ENCODE measurements at places on chromosomes 1 and 21.

- no peak for DNase-seq
Observed at GRCh38 chr21:36156815-36157670, at the start of gene DOP1B. TSS of gene DOP1B (plus strand) at chr21:36156824. CDS start at chr21:36164734, 7,910 bp downstream.

DNA sequence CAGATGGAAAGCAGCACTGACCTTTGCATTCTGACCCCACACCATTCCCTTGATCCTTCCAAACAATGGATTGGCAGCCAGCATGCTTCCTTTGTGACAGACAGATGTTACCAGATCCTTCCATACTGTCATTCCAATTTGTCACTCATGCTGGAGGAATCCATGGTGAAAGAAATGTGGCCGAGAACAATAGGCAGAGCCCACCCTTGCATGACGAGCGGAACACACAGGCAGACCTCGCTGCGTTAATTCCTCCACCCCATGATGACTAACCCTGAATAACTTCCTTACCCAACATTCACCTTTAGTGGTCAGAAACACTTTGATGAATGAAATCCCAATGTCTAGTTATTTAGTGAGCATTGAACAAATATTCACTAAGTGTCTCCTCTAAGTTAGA, 45.1 kb downstream of the PDPN start:
- DNase-seq = no peak

- DNase-seq = no peak
Observed at GRCh38 chr21:17089091-17089491, 423.8 kb upstream of the CXADR start.

DNA sequence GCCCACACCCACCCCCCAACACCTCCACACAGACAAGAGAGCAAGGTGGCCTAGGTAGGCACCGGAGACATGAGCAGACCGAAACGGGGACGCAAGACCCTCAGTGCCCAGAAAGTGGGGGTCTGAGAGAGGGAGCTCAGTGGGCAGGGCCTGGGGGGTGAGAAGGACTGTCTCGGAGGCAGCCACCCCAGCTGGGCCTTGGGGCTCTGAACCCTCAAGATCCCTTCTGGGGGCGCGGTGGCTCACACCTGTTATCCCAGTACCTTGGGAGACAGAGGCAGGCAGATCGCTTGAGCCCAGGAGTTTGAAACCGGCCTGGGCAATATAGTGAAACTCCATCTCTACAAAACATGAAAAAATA, 9.1 kb upstream of the GNB1 start:
- DNase-seq = no peak

DNA sequence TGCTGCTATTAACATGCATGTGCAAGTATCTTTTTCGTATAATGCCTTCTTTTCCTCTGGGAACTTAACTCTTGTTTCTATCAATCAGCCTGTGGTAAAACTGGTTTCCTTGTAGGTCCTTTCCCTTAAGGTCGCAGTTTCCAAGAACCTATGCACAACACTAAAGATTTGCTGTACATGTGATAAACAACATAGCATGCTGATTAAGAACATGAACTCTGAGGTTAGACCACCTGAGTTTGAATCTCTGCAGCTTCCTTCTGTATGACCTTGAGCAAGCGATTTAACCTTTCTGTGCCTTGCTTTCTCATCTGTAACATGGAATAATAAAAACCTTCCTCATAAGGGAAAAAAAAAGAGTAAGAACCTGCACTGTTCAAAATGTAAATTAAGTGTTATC, 186.4 kb downstream of the RYR2 start:
- no peak for DNase-seq

GRCh38 chr1:178137238-178137637, 43.3 kb downstream of the RASAL2 start:
- no peak for DNase-seq

DNA sequence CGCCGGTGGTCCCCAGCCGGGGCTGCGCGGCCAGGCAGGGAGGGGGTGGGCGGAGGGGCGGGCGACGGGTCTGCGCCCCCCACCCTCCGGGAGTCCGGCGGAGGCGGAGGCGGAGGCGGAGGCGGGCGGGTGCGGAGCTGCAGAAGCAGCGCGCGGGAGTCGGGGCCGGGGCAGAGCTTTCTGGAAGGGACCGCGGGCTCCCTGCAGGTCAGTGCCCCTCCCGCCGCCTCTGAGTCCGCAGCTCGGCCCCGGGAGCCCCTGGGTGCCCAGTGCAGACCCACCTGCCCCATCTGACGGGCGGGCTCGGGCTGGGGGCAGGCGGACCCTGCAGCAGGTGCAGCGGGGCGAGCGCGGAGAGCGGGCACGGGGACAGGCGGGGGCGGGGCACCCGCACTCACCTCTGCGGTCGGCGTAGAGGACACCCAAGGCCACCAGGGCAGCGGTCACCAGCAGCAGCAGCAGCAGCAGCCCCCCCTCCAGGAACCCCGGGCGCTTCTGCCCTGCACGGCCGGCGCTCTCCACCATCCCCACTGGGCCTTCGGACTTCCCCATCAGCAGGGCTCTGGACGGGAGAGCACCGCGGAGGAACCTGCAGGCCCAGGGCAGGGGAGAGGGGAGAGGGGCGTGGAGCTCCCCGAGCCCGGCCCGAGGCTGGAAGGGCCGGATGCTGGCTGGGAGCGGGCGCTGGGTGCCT, 3.7 kb downstream of the MMEL1 start:
- no peak for DNase-seq

GRCh38 chr1:222167896-222168295, 380.0 kb downstream of the HHIPL2 start:
- no peak for DNase-seq

GRCh38 chr1:181392613-181393220, 90.6 kb upstream of the CACNA1E start:
- no peak for DNase-seq

DNA sequence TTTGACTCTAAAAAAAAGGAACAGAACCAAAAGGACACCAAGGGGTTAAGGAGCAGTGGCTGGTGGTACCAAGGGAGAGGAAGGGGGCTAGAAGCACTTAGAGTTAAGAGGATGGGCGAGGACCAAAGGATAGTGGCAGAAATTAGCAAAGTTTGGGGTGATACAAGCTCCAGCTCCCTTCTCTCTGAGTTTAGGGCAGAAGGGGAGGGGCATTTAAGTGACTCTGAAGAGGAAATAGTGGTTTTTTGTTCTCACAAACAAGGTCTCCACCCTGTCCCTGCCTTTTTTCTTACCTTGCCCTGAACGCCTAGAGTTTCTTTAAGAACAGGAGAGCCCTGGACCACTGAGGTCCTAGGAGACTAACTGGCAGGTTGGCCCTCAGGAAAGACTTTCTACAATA, 3.3 kb downstream of the CDC42SE1 start:
- DNase-seq = no peak

GRCh38 chr1:152582647-152583046, 2.3 kb upstream of the LCE3D start:
- DNase-seq = no peak

DNA sequence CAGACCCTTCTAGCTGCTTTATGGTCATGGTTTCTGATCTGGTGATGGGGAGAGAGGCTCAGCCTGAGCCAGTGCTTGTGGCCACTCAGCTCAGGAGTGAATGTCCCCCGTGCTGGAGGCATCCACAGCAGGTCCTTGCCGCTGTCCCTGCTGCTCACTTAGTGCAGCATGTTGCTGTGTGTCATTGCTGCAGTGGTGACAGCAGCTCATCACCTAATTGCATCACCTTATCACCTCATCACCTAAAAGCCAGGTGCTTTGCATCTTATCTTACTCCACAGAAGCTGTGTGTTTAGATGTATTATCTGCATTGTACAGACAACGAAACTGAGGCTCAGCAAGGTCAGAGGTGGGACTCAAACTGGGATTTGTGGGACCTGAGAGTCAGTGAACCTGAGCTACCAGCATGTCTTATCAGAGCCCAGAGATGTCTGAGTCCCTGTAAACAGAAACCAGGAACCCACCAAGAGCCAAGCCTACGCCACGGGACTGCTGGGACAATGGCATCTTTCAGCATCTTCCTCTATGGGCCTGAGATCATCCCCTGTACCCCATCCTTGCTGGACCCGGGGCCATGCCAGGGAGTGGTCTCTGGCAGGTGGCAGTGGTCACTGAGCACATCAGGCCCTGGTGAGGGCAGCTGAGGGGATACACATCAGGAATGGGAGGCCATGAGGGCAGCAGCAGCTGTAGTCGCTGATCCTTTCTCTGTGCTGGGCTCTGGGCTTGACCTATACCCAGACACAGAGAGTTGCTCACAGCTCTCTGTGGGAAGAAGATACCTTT, 6.5 kb downstream of the PODN start:
- no peak for DNase-seq

DNA sequence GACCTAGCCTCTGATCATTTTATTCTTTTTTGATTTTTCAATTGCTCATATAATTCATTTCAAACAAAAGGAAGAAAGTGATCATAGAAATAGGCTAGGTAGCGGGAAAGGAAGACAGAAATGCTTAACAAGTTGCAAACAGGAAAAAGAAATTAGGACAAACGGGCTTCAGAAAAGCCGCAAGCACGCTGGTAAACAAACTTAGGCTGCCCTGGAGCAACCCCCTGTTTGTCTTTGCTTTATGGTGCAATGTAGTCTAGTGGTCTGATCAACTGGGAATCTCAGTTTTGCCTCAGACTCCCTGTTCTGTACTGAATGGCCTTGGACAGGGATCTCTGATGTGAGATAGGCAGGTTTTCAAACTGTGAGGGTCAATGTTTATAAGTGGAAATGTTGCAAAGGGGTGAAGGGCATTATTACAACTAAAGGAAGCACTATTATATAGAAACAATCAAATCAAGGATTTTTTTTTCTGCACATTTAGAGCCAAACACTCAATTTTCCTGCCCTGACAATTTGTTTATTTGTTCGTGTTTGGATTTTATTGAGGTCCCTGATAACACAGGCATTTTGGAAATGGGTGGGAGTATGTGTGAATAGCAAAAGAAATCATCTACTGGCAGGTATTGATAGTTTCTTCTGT, 146.8 kb upstream of the NRIP1 start:
- no peak for DNase-seq

DNA sequence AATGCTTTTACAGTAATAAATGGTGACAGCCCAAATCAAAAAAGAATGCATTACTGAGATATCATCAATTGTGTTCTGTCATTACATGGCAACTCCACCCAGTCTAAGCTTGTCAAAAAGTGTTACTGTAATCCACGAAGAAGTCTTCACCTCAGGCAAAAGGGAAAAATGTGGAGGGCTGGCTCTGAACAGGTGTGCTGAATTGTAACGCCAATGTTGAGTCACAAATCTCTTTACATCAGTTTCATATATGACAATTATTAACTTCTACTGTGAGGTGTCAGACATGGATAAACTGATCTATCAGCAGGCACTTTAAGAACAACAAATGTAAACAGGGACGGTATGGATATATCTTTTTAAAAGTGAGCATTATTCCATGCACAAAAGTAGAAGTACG, 98.5 kb upstream of the DMRTA2 start:
- no peak for DNase-seq

DNA sequence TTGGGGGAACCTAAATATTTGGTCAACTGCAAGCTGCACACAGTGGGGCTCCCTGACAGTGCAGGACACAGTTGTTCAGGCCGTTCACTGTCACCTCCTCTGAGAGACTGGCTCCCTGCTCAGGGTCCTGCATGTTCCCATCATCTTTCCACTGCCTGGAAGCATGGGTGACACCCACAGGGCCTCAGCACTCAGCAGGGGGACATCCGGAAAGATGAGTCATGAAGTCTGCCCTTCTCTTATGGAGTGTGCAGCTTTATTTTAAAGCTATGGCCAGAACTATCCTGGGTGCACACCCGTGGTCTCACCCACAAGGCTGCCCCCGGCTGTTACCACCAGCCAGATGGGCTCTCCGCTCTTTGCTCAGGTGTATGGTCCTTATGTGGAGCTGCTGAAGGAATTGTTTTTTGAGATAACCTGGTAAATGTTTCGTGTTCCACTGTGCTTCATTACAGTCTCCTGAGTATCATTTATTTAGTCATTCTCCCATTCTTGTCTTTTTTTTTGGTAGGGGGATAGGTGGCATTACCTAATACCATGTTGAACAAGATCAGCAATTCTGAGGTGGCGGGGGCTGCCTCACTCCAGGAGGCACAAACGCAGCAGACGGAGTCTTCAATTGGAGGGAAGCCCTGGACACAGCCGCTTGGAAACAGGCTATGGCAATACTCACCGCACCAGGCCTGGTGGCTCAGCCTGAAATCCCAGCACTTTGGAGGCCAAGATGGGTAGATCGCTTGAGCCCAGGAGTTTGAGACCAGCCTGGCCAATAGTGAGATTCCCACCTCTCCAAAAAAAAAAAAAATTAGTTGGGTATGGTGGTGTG, 14.3 kb downstream of the TRIM11 start:
- no peak for DNase-seq

DNA sequence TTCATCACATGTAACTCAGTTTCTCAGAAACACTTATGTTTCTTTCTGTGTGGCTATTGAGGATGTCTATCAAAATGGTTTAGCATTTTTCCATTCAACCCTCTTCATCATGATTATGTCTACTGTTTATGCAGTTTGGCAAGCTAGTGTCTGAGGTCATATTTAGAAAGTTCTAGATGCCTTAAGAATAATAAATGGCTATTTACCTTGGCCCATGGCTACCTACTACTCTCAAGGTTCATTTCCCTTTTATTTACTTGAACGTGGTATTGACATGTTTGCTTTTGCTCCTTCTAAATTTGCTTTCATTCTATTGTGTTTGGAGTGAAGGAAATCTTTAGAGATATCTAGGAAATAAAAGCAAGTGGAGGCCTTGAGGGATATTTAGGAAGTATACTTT, 193.7 kb upstream of the OLFM3 start:
- no peak for DNase-seq

- DNase-seq = no peak
Observed at GRCh38 chr1:196193896-196194559, 414.2 kb downstream of the KCNT2 start.
